HFF-Myc (cell line): ENCODE measurements at places on chromosomes 13 and 19.
A peak's percentile ranks its signal among the peaks of the same experiment; 100 is the strongest.

GRCh38 chr13:90943946-90944345, 403.5 kb upstream of the MIR17HG start:
- no peak for DNase-seq

DNA sequence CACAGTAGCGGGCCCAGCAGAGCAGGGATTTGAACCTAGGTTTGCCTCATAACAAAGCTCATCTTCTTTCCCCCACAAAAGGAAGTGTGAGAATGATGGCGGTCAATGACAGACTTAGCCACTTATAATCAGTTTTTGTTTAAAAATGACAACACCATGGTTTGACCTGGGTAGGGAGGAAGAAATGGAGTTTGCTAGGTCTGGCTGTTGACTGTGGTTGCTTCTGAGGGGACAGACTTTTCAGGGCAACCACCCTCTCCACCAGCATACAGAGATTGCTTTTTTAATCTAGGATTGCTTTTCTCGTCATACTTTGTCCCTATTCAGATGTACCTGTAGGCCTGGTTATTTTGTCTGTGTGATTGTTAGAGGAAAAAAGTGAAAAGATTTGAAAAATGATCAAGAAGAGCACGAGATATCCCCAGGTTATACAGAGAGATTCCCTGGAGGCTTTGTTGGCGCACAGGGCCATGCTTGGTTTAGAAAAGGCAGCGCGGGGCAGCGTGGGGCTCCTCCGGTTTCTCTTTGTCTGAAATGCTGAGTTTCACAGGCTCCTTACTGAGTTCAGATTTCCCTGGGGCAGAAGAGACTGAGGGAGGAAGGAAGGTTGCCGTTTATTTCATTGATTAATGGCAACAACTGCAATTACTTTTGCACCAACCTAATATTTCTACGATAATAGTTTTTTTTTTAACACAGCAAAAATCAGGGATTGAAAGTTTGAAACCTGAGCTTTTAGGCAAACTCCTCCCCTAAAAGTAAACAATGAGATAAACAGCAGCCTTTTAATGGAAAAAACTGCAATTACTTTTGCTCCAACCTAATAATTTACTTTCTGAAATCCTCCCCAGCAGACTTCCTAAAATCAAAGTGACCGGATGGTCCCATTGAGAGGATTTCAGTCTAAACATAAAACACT, 97.0 kb upstream of the RNF113B start:
- no peak for DNase-seq

GRCh38 chr13:59166174-59166573, 997.6 kb downstream of the DIAPH3 start:
- no peak for DNase-seq

DNA sequence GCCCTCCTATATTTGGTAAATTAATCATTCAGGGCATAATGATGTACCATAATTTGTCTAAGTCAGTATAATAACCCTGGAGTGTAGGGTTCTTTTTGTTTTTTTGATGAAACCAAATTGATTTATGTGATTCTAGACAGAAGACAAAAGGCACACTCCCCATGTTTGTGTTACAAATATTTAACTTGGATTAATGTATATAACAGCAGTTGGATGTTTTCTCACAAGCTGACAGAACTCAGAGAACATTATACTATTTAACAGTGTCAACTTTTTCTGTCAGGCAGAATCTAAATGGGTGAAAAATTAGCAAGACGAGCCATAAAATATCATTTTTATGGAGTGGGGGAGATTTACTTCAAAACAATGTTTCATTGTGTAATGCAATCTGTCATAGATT, 15.2 kb downstream of the CBY2 start:
- no peak for DNase-seq

- DNase-seq, result no peak
Observed at GRCh38 chr19:55352549-55353145, 1.9 kb downstream of the COX6B2 start.

GRCh38 chr13:27362064-27362751, 62.2 kb upstream of the GTF3A start:
- peak; percentile 42 for DNase-seq

- no peak for DNase-seq
Observed at GRCh38 chr13:36259361-36260137, 38.1 kb downstream of the CCDC169 start.

GRCh38 chr13:95188128-95188527, 113.1 kb downstream of the ABCC4 start:
- no peak for DNase-seq

DNA sequence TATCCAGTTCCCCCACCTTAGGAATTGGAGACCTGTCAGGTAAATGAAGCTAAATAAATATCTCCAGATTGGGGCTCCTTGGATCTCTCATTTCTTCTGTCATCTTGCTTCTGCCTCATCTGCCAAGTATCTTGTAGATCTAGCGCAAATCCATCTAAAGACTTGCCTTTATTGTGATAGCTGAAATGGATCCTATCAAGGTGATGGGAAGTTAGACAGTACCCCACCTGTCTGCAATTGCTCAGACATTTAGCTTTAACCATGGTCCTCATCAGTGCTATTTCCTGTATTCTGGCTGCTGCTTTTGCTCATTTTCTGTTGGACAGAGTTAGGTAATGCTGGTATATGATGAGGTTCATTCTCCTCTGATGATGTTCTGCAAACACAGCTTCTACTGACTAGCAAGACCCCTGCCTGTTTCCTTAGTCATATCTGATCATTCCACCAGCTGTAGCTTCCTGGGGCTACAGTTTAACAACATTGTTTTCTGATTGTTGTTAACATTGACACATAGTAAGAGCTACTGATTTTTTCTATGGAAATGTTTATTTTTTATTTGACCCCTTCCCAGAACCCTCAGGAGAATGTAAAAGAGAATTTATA, 340.0 kb downstream of the DCT start:
- DNase-seq, result no peak

DNA sequence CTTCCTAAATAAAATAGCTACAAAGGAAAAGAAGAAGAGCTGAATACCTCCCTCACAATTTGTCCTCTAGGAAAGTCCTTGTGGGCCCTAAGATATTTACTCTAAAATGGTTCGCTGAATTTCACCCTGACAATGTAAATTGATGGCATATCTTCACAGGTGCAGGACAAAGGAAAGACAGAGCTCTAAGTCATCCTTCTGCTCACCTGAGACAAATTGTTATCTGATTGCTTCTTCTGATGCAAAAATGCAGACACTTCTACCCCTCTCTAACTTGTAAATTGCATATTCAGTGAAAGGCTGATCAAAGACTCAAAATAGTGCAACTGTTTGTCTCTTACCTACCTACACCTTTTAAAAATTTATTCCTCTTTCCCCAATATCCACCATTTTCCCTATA, 747.2 kb upstream of the PRR20A start:
- DNase-seq, result no peak

DNA sequence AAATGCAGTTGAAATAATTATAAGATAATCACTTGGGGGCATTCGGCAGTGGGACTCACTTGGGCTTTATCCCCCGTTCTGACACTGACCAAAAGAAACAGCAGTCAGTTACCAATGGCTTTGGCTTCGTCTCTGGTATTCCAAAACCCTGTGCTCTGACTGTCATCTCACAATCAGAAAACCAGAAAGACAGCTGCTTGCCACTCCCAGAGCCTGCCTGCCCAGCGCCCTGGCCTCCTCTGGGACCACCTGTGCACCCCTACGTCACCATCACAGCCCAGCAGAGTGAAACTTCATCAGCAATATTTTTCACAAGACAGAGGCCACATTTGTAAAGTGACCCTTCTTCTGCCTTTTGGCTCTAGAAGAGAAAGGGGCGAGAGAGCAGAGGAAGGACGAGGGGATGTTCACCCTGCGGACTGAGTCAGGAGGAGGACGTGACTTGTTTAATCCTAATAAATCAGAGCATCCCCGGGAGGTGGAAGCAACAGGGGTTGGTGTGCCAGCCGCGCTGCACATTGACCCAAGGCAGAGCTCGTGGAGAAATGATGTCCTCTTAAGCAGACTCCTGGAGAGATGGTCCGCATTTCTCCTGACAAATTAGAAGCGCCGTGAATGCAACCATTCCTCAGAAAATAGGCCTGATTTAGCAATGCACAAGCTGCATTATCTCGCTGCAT, 397.8 kb upstream of the ZNF507 start:
- DNase-seq, result no peak
